Mucosa of gallbladder (tissue), 1 donor: ENCODE measurements at places on chromosomes 12 and 14. TPM values are rescaled to one million over a fixed set of nuclear protein-coding genes. Genes with fewer than 3 reads are reported as not detected.
A peak's percentile ranks its signal among the peaks of the same experiment; 100 is the strongest.

GRCh38 chr12:56385873-56386272, 23.2 kb upstream of the APOF start:
- DNase-seq = peak; percentile 22

DNA sequence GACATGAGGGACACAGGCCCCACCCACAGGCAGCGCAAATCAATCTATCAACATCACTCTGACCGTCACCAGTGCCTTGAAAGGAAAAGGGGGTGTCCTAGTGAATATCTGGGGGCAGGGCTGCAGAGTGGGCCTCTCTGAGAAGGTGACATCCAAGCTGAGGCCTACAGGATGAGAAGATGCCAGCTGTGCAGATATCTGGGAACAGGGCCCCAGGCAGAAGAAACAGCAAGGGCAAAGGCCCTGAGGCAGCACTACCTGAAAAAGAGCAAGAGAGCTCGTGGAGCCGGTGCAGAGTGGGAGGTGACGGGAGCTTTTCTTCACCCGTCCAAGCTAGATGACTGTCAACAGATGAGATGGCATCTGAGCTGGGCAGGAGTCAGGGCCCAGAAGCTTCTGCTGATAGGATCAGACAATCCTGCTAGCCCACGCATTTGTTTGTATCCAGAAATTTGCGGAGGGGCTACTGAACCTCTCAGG, 12.5 kb upstream of the TMEM119 start:
- no peak for DNase-seq

DNA sequence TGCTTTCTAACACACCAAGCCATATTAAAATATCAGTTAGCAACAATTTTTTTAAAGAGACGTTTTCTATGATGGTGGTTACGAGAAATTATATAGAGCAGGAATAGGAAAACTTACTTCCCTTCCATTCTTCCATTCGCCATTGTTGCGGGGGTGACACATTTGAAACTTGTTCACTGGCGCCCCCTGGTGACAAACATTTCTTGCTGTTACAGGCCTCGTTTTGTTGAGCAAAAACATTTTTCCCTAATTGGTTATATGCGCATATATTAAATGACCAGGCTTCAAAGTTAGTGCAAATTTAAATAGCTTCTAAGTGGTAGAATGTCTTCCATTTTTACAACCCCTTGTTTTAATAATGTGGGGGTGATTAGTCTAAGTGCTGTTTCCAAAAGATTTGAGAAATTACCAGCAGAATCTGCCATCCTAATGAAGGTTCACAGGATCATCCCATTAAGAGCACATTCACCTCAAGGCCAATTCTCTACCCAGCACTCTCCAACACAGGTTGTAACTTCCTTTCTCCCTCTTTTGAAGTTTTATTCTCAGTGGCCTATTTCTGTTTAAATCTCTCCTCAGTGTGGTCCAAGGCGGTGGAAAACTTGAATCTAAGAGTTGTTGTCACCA, 1124.7 kb downstream of the FLRT2 start:
- peak; percentile 26 for DNase-seq

DNA sequence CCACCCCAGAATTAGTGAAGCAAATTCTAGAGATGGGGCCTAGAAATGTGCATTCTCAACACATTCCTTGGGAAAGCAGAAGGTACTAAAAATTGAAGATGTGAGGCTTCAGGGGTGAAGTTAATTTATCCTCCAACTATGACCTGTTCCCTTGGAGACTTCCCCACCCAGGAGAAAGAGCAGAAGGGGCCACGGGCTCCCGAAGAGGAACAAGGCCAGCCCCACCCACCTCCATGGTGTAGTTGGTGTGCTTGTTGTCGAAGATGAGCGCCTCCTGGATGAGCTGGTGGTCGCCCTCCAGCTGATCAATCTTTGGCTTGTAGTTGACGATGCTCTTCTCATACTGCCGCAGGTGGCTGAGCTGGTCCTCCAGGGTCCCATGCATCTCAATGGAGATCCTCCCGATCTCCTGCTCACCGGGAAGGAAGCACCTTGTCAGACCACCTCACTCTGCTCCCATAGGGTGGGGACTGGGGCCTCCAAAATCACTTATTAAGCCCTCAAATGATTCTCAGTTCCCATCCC, 87.8 kb upstream of the ZFP36L1 start:
- no peak for DNase-seq

DNA sequence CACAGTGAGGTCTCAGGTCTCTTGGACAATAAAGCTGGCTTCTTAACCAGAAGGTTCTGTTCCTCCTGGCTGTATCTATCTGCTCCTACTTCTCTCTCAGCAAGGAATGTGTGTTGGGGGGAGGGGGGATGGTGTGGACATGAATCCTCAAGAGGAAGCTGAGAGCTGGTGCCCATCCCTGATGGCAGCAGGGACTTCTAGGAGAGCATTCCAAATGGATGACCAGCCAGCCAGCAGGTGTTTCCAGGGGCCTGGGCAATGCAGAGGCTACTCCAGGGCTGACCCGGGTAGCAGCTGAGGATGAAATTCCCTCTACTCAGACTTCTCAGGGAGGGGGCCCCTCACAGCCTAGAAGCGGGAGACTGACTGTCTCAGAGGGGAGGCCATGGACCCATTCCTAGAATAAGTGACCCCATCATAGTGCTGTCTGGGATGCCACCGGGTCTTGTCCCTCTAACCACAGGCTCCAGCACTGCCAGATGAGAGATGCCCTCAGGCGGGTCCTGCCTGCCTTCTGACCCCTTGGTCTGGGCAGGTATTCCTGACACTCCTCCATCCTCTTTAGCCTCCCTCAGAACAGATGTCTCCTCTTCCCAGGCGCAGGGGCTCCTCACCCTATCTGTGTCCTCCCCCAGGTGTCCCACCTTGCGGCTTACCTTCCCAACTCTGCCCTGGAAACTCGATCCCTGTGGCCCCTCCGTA, 1.2 kb downstream of the RAB15 start:
- no peak for DNase-seq

DNA sequence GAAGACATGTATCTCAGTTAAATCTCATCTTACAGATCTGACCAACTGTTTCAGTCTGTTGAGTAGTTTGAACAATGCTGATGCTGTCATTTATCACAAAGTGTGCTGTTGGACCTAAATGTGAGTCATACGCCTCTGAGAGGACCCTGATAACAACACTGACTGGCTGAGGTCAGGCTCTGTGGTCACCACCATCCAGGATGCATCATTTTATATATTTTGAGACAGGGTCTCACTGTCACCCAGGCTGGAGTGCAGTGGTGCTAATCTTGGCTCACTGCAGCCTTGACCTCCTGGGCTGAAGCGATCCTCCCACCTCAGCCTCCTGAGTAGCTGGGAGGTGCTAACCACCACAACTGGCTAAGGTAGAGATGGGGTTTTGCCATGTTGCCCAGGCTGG, 181.0 kb upstream of the RGS6 start:
- no peak for DNase-seq

GRCh38 chr12:46409974-46410373, 37.4 kb upstream of the SLC38A2 start:
- no peak for DNase-seq

- DNase-seq = no peak
These were observed 25.6 kb downstream of the UNC79 start for GRCh38 chr14:93456356-93456755.

DNA sequence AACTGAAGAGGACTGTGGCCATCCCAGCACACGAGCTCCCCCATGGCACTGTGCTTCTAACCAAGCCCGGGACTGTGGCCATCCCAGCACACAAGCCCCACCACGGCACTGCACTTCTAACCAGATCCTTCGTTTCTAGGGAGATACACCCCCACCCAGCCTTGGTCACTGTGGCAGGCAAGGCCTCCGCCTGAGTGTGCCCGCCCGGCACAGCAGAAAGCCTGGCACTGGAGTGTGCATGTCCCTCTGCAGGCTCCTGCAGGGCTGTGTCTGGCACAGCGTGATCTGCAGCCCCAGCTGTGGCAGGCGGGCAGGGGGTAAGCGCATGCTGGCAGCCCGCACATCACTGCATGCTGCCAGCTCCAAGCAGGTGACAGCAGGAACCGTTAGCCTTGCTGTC, 49.8 kb downstream of the CCDC85C start:
- DNase-seq = peak; percentile 46

GRCh38 chr12:43480591-43480990, 71.4 kb downstream of the ADAMTS20 start:
- DNase-seq = no peak

GRCh38 chr12:94863321-94864035, 140.0 kb downstream of the NDUFA12 start:
- DNase-seq = no peak

- DNase-seq = peak; percentile 16
These were observed 101.2 kb downstream of the NELL2 start for GRCh38 chr12:44774815-44775411.

DNA sequence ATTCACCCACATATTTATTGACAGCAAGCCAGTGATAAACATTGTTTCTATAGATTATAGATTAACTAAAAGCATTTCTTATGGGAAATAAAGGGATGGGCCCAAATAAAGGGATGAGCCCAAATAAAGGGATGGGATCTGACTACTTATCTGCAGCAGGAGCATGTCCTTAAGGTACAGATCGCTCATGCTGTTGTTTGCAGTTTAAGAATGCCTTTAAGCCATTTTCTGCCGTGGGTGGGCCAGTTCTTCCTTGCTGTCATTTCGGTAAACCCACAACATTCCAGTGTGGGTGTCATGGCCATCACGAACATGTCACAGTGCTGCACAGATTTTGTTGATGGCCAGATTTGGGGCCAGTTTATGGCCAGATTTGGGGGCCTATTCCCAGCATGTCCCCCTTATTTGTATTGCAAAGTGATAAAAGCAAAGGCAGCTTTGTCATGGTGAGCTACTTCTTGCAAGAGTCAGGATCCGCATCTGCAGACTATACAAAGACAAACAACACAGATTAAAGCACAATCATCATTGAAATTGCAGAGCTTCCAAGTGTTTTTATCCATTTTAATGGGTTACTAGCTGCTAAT, 700.7 kb downstream of the LRFN5 start:
- no peak for DNase-seq

- DNase-seq = no peak
These were observed 159.8 kb upstream of the LRIG3 start for GRCh38 chr12:59080101-59080500.

DNA sequence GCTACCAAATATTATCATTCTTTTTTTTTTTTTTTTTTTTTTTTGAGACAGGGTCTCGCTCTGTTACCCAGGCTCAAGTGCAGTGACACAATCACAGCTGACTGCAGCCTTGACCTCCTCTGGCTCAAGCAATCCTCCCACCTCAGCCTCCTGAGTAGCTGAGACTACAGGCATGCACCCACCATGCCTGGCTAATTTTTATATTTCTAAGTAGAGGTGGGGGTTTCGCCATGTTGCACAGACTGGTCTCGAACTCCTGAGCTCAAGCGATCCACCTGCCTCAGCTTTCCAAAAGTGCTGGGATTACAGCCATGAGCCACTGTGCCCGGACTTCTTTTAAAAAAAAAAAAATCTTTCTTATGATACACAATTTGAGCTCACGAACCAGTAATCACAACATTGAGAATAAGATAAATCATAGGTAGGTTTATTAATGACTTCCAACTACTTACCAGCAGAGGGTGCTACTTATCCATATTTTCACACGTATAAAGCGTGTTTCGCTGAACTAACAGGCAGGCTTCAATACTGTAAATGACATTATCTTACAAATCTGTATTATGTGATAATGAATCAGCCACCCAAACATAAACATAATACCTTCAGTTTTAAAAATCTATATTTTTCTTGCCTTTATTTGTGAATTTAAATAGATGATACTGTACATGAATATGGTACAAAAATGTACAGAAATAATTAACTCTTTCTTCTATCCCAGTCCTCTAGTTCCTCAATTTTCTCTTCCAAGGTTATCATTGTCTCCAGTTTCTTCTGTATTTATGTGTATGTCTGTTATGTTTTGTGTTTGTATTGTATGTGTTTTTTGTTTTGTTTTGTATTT, 42.5 kb upstream of the BCAT1 start:
- DNase-seq = no peak

GRCh38 chr14:94671870-94672444, 59.8 kb downstream of the SERPINA3 start:
- DNase-seq = no peak

- no peak for DNase-seq
These were observed 41.4 kb downstream of the PRPF40B start for GRCh38 chr12:49664591-49665239.

LRCOL1 gene
- not detected for total RNA-seq

GPR65 gene
- 3.0 TPM for total RNA-seq

GYS2 gene
- total RNA-seq = not detected

OAS1 gene
- 27.9 TPM for total RNA-seq
